D341Med (cell line): ENCODE measurements at places on chromosomes 5 and 9.
A peak's percentile ranks its signal among the peaks of the same experiment; 100 is the strongest.

- no peak for DNase-seq
These were observed 88.9 kb upstream of the TBCA start for GRCh38 chr5:77864997-77865396.

DNA sequence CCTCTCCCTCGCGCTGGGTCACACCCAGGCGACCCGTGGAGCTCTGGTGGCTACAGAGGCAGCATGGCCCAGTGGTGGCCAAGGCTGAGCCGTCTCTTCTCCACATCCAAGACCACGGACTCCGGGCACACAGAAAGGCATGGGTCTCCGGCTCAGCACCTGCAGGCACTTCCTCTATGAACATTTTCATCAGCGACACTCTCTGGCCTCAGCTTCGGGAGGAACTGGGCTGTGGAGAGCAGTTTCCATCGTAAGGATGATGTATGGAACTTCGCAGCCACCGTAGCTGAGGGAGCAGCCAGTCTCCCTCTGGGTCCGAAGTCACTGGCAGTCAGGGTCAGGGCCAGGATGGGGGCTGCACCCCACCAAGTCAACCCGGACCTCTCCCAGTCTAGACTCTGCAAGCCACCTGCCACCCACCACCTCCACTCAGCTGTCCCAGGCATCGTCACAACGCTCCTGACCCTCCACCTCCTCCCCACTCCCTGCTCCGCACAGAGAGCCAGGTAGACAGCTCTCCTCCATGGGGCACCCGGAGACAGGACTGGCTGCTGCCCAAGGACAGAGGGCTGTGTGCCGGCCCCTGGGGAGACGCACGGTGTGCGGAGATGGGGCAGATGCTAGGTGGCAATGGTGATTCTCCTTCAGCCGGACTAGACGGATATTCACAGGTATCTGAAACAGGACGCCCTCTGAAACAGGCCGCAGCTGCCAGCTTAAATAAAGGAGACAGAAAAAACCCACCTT, 9.7 kb downstream of the QSOX2 start:
- no peak for DNase-seq

GRCh38 chr5:142506046-142506445, 179.8 kb downstream of the FGF1 start:
- DNase-seq = no peak

- no peak for DNase-seq
These were observed 209.4 kb upstream of the TRIM32 start for GRCh38 chr9:116477584-116478141.

DNA sequence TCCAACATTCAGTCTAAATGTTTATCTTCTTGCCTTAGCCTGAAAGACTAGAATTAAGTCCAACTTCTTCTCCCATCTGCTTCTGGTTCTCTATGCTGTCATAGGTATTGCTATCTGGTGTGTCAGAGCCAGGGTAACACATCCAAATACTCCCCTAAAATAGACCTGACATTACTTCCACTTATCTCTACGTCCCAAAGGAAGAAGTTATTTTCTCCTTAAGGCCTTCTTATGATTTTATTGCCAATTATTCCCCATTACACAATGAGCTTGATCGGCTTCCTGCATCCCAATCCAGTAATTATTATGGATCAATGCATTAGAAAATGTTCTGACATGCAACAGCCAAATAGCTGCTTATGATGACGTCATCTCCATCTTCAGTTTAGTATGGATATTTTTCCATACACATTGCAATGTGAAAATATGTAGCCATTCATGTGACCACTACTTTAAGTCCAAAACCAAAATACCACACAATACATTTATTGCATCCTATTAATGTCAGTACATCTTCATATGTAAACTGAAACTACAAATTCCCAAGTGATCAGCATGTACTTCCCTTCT, 555.5 kb downstream of the MAT2B start:
- DNase-seq = peak; percentile 20

DNA sequence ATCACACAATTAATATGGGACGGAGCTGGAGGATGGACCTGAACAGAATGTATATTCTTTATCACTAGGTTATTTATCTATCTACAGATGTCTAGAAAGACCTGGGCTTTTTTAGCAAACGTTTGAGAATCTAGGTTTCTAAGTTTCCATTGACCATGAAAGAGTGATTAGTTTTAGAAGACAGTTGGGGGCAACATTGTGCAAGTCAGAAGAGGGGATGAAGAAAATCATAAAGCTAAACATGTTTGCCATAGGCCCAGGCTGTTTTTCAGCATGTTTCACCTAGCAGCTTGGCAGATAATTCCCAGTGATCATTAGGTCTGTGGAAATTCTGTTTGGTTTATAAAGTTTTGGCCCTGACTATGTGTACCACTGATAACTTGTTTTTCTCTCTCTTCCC, 44.1 kb upstream of the CDKN2B start:
- no peak for DNase-seq

GRCh38 chr5:43041669-43042175, 1.6 kb upstream of the ANXA2R start:
- DNase-seq = no peak

- no peak for DNase-seq
These were observed 55.7 kb downstream of the GGTA1 start for GRCh38 chr9:121443981-121444380.

GRCh38 chr5:78827725-78828124, 157.4 kb downstream of the ARSB start:
- no peak for DNase-seq

GRCh38 chr5:133331941-133332340, 280.1 kb downstream of the HSPA4 start:
- no peak for DNase-seq

GRCh38 chr5:137843676-137844299, 23.9 kb upstream of the MYOT start:
- no peak for DNase-seq

GRCh38 chr5:151153766-151154272, 3.8 kb downstream of the ANXA6 start:
- DNase-seq = no peak

DNA sequence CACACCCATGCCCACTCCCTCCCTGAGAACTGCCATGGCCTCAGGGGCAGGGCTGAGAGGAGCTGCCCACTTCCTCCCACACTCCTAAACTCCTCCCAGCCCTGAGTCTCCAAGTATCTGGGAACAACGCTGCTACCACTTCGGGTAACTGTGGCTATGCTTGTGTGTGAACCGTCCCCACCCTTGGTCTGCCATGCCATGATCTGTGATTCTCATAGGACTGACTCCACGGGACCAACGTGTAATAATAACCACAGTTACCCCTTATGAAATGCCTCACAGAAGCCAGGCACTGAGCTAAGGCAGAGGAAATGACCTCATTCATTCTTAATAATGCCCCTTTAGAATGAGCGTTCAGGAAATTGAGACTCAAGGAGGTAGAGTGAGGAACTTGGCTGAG, 103.9 kb upstream of the SMIM23 start:
- no peak for DNase-seq

- DNase-seq = no peak
These were observed 215.0 kb downstream of the CNTLN start for GRCh38 chr9:17349831-17350230.

DNA sequence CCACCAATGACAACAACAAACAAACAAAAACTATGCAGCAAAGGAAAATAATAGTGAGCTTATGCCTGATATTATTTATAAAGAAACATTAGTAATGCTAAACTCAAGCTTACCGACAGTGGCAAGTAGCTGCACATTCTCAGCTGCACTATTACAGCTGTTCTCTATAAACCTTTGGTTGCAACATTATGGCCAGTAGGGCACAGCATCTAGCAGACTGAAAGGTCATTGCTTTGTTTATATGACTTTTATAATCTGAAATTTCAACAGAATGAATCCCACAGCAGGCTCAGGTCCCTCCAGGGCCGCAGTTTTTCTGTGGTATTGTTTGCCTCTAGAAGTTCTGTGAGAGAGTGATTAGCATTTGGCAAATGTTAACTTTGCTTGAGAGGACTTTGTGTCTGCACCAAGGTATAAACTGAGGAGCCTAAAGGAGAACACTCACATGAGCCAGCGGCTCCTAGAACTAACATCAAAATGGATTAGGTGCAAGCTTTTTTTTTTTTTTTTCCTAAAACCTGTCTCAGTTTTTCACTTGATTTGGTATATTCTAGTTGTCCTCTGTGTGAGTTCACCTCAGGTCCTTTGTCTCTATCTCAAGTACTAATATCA, 58.3 kb downstream of the IZUMO3 start:
- DNase-seq = no peak

GRCh38 chr9:93086447-93087224, 9.4 kb upstream of the CARD19 start:
- peak; percentile 1 for DNase-seq

DNA sequence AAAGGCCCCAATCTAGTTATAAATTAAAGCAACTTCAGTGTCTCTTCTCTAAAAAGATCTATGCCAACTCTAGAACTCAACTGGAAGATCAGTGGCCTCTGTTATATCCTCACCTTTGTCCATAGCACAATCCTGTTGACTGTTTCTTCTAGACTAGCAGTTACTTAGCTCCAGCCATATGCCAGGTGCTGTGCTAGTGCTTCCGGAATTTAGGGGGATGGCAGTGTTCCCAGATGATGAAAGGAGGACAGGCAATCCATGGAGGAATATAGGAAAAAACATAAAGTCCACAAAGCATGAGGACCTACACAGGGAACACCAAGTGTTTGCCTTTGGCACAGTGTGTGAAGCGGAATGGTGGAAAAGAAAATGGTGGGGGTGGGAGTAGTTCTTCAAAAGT, 214.3 kb downstream of the MAPKAP1 start:
- no peak for DNase-seq

- no peak for DNase-seq
These were observed 7.3 kb upstream of the NOL6 start for GRCh38 chr9:33480976-33481375.

- DNase-seq = no peak
These were observed 38.3 kb downstream of the PTGES start for GRCh38 chr9:129714511-129715061.

- DNase-seq = no peak
These were observed 445.0 kb upstream of the TRPC7 start for GRCh38 chr5:136810261-136810801.

- no peak for DNase-seq
These were observed 11.3 kb downstream of the IL4 start for GRCh38 chr5:132684922-132685720.

DNA sequence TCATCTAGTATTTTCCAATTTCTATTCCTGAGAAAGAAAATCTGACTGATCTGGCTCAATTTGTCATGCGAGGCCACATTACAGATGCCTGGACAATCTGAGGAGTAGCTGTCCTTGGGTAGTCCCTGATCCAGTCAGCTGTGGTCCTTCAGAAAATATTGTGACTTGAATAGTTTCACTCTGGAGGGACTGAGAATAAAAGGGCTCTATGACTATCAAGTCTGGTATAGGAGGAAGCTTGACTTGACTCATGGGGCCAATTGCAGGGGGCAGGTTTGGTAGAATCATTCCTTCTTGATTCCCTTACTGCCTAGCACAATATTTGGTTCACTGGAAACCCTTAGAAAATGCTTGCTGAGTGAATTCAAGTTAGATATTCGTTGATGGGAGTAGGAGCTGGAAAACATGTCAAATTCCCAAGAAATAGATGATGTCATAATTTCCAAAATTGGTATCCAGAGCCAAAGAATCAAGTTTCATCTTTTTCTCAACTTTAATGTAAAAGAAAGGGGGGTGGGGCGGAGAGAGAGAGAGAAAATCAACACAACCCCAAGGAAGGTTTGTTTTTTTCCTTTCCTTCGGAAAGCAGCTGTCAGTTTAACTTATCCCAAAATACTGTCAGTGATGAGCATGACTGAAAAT, 32.4 kb upstream of the STX17 start:
- no peak for DNase-seq

GRCh38 chr5:113581388-113581787, 67.9 kb downstream of the YTHDC2 start:
- DNase-seq = no peak

DNA sequence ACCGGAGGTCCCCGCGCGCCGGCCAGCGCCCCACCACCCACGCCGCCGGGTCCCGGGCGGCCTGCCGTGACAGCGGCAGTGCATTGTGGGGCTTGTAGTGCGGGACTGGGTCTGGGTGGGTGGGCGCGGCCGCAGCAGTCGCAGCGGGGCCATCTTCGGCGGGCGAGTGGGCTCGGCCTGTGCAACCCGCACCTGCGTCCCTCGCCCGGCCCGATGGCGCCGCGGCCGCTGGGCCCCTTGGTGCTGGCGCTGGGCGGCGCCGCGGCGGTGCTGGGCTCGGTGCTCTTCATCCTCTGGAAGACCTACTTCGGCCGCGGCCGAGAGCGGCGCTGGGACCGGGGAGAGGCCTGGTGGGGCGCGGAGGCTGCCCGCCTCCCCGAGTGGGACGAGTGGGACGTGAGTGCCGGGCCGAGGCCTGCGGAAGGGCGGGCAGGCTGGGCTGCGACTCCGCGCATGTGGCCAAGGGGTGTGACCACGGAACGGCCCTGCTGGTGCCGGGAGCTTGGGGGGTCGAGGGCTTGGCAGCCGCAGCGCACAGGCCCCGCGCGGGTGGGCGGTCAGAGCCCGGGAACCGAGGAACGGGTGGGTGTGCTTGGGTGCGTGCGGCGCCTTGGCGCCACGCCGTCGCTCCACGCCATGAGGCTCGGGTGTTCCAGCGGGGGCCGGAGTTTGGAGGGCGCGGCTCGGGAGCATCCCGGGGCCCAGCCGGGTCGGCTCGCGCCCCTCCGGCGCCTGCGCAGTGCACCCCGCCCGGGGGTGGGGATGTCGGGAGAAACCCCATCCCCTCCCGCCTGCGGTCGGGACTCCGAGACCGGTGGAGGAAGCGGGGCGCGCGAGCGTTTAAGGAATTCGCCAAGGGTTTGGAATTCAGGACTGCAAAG, at the start of gene ARL10:
TSS of gene ARL10 (plus strand) at position 137 of the 881 bp plus-strand sequence. CDS start at position 214, 77 bp downstream.
- DNase-seq = peak; percentile 87

- no peak for DNase-seq
These were observed 6.8 kb upstream of the CLINT1 start for GRCh38 chr5:157865781-157866180.

DNA sequence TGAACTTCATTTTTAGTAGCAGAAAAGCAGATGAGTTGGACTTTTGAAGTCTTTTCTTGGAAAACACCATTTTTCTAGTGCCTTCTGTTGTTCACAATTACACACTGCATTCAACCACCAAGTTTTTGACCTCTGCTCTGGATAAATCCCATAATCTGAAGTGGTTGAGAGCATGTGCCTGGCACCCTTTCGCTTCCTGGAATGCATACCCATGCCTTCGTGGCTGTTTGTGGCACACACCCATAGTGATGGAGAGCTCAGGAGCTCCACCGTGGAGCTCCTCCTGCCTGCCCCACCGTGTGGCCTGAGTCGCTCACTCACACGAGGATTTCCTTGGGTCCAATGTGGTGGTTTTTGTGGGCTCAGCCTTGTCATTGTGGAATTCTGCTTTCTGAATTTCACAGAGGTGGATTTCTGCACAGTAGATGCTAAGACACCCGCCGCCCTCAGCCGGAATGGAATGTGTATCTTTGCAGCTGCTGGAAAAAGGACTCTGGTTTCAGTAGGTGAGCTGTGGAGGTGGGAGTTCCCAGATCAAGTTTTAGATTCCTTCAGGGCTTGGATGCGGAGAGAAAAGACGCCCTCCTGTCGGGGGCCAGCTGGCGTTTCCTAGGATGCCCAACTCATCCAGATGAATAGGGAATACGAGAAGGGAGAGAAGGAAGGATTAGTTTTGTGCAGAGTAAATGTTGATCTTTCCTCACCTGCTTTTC, 500.4 kb downstream of the IRX1 start:
- no peak for DNase-seq
